ENCODE measurements at places on chromosomes 3 and 15.
A peak's percentile ranks its signal among the peaks of the same experiment; 100 is the strongest.

GRCh38 chr3:72009851-72010443 is 225.0 kb upstream of the PROK2 start:
- no peak for DNase-seq

DNA sequence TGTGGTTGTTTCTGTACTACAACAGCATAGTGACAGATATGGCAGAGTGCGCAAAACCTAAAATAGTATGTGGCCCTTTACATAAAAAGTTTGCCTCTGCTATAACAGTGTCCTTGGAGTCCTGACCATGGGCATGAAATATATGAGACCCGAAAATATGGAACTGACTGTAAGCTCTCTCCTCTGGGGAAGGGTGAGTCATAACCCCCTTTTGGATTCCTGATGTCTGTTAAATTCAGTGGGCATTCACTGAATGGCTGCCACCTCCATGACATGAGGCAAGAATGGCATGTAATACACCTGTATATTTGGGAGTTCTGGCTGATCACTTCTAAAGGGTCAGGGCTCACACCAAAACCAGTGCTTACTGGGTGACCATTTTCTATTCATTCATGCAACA is 6.1 kb downstream of the TBC1D2B start:
- no peak for DNase-seq

DNA sequence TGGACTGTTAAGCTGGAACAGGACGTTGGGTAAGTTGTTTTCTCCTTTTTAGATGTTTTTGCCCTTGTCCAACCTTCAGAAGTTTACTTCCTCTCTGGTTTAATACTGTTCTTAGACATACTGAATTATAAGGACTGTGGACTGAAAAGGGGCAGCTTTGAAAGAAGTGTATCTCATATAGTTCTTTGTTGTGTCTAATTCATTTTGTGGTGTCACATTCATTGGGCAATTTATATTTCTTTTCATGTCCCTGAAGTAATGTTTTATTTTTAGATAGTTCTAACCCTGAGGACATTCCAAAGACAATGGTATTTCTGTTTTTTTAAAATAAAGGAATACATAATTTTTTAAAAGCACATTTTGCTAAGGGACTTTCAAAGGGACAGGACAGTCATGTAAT is 45.2 kb downstream of the TMEM108 start:
- DNase-seq, result no peak

DNA sequence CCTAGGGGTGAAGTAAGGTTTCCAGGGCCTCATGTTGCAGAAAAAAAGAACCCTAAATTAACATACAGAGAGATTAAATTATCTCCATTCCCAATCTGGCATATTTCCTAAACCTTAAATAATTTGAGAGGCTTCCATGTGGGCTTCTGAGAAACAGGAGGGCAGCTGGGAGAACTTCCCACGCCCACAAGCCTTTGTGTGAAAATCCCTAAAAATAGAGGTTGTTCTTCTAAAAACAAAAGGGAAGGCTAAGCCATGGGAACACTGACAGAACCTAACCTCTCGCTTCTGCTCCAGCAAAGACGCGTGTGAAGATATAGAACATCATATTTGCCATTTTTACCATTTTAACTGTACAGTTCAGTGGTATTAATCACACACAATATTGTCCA is 812 bp upstream of the SLC12A8 start:
- DNase-seq, result no peak

- DNase-seq, result no peak
Measured at GRCh38 chr3:102205647-102206046, 229.2 kb upstream of the ZPLD1 start.

GRCh38 chr15:95409626-95410310 is 920.7 kb upstream of the NR2F2 start:
- DNase-seq, result no peak

DNA sequence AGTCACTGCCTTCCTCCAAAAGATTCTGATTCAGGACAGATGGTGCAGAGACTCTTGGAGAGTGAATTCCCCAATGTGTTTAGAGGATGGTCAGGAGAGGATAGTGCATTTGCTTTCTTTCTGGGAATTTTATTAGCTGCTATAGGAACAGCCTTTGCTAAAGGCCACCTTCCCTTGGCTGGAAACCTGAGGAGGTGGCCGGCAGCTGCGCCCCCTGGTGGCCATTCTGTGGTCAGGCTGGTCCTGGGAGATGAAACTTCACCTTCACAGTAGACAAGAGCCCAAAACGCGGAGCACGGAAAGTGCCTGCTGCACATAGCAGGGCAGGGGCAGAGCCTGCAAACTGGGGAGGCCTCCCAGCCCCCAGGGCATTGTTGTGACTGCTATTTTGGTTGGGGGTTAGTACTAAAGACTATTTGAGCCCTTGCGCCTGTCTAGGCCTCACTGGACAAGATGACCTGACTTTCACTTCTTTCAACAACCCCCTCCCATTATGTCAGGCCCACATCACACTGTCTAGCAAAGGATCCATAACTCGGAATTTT is 34.3 kb downstream of the SEC22C start:
- DNase-seq, result peak; percentile 61

DNA sequence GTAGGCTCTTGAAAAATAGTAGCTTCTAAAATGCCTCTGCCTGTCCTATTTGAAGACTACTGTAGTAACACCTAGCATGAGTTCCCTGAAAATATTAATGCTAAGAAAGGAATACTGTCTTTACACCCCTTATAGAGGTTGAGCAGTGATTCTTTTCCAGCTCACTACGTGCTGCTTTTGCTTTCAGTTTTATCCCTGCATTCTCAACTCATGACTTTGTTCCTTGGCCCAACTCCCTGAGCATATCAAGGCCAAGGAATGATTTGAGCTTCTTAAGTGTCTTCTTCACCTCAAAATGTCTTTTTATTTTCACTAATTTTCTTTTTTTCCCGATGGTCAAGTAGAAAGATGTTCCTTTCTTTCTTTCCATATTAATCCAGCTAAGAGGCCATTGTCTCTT is 16.5 kb upstream of the P2RY13 start:
- no peak for DNase-seq

DNA sequence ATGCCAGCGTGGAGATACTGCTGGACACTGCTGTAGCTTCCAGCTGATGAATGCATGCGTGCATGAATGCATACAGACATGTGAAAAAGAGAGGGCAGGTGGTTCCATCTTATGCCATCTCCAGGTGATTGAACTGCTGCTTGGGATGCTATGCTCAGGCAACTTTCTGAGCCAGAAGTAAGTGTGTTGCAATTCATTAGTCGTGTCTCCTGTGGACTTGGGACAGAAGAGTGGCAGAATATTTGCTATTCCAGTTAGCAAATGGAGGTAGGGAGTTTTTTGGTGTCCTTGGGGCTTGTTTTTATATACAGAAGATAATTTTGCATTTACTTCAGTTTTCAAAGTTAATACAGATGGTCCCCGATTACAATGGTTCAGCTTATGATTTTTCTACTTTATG is 33.3 kb downstream of the ANKDD1A start:
- no peak for DNase-seq

- no peak for DNase-seq
Measured at GRCh38 chr3:60574046-60574769, 677.0 kb downstream of the FHIT start.

GRCh38 chr3:113329757-113330156 is 111.5 kb downstream of the CFAP44 start:
- DNase-seq, result no peak

DNA sequence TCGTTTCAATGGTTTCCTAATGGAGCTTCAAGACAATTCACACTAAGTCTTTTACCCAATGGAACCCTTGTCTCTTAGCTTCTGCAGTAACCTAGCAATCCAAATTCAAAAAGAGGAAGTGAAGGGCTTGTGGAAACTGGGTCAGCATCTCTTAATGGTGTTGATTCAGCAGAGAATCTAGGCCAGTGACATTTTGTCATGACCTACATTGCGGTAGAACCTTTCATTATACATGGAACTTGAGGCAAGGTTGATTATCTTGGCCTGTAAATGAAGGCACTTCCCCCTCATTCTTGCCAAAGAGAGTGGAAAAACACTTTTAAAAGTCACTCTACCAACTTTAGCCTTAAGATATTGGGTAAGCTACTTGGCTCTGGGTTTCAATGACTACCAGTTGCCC is 42.8 kb downstream of the C2CD4B start:
- DNase-seq, result peak; percentile 60

GRCh38 chr15:56251315-56252095 is 7.8 kb upstream of the RFX7 start:
- DNase-seq, result no peak

- DNase-seq, result no peak
Measured at GRCh38 chr3:29345516-29346300, 64.8 kb downstream of the RBMS3 start.

- no peak for DNase-seq
Measured at GRCh38 chr3:34995796-34996430, 643.4 kb upstream of the ARPP21 start.

DNA sequence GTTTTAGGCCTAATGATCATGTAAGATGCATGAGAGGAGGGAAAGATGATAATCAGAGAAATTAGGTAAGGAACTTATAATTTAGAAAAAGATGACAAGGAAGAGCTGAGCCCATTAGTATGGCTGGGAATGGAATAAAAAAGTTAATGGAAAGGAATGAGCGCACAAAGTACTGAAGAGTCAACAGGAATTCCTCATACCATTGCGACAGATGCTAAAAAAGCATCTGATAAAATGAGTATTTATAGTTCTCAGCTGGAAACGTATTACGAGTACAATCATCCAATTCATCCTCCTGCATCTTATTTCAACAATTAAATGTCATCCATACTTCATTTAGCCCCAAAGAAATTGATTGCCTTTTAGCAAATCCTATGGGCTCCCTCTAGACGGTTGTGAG is 58.9 kb downstream of the TMCC1 start:
- DNase-seq, result no peak

DNA sequence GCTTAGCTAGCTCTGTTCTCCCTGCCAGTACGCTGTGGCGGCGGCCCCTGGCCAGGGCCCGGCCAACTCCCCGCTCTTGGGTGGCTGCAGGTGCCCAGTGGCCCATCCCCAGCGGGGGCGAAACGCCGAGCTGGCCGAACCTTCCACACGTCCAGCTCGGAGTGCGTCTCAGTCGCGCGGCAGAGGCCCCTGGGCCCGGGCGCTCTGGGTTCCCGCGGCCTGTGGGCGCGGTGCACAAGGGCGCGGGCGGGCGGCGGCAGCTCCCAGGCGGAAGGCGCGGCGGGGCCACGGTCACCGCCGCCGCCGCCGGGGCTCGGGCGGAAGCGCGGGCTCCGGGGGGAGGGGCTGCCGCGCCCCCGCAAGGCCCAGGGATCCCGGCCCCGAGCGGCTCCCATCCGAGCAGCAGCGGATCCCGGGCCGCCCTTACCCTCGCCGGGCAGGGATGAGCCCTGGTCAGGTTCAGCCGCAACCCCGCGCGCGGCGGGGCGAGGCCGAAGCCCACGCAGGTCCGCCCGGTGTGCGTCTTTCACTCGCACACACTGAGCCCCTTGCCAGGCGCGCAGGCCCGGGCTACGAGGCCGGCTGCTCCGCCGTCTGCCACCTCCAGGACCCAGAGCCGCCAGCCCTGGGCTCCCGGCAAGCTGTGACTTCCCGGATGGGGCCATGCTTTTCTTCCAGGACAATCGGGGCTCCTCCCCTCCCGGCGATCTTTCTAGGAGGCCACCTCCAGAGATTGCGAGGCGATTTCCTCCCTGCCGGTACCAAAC is 54.2 kb downstream of the CCDC54 start:
- DNase-seq, result no peak

DNA sequence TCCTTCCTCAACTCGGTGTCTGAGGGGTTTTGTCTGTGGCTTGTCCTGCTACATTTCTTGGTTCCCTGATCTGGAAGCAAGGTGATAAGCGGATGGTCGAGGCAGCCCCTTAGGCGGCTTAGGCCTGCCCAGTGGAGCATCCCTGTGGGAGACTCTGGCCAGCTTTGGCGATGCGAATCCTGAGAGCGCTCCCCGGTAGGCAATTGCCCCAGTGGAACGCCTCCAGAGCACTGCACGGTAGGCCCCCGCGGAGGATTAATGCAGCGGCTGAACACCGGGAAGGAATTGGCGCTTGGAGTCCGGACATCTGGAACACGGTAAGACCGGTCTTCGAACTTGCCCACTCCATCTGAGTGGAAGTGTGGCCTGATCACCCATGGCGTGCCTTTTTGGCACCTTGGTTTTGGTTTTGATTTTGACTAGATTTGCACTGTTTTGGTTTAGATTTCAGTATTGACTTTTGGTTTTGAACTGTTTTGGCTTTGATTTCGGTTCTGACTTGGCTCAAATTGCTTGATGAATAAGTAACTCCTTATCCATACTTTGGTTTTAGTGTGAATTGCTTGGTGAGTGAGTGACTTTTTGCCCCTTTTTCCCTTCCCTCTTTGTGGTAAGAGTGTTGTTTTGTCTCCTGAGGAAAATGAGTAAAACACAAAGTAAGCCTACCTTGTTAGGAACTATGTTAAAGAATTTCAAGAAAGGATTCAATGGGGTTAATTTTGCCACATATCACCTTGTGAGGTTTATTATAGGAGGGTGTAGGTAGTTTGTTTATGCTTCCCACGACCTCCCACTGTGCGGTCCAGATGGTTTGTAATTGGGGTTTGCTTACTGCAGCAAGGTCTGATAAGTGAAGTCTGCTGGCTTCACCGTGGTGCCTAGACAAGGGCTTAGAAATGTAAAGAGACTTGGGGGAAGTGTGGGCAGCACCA is 27.1 kb upstream of the GPR156 start:
- no peak for DNase-seq

DNA sequence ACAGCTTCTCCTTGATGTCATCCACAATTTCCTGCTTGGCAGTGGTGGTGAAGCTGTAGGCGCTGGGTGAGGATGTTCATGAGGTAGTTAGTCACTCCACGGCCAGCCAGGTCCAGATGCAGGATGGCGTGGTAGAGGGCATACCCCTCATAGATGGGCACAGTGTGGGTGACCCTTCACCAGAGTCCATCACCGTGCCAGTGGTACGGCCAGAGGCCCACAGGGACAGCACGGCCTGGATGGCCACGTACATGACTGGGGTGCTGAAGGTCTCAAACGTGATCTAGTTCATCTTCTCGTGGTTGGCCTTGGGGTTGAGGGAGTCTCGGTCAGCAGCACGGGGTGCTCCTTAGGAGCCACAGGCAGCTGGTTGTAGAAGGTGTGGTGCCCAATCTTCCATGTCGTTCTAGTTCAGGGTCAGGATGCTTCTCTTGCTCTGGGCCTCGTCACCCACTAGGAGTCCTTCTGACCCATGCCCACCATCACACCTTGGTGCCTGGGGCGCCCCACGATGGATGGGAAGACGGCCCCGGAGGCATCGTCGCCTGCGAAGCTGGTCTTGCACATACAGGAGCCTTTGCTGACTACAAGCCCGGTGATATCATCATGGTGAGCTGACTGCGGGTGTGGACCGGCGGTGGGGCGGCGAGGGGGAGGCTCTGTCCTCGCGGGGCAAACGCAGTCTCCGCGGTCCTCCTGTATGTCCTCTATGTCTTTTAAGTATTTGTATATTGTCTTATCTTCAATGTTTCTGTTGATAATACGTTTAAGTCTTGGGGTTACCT is 1119.0 kb downstream of the NAALADL2 start:
- no peak for DNase-seq

DNA sequence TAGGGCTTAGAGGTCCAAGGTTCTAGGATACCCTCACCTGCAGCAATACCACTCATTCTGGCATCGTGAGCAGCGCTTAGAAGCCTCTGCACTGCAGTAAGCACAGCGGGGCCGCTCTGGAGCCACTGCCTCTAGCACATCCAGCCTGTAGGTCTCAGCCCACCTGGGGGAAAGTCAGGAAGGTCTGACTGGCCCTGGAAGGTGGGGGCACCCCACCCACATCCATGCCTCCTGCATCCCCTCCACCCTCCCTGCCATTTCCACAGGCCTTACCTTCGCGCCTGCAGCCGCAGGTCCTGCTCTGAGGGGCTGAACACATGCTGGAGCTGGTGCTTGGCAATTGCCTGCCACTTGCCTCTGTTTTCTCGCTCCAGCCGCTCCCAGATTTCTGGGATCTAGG is 901 bp upstream of the RASSF1 start:
- DNase-seq, result no peak

Data from CD4-positive, alpha-beta T cell treated with Interleukin-4 for 4 hours (primary cell).